ENCODE measurements at places on chromosomes 3 and 15. TPM values are rescaled to one million over a fixed set of nuclear protein-coding genes. Genes with fewer than 3 reads are reported as not detected.

- H3K4me3 ChIP-seq = no peak overlapping the region
- no peak overlapping the region for H3K27ac ChIP-seq
- H3K4me1 ChIP-seq = no peaks in the 10 kb centered on the region
These were observed 106.5 kb downstream of the NR2E3 start for GRCh38 chr15:71916834-71917233.

DNA sequence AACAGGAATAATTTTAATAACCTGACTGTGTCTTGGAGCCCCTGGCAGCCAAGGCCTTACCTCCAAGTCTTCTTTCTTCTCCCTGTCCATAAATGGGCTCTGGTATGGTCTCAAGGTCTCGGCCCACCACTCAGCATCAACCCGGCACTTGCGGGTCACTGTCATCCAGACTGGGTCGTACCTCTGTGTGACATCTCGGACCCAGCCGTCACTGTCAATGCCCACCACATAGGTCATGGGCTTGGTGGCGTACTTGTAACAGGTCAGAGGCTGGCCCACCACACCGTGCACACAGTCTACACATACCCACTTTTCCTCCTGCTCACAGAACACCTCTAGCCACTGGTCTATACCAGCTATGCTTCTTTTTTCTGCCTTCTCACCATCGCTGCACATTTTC lies 20.4 kb downstream of the XPC start:
- H3K4me1 ChIP-seq = no peaks in the 10 kb centered on the region
- H3K4me3 ChIP-seq = no peak overlapping the region
- H3K27me3 ChIP-seq = no peaks in the 10 kb centered on the region
- no peak overlapping the region for H3K27ac ChIP-seq
- DNase-seq = no peak

The EXD1 gene
- total RNA-seq = not detected

The GRM7 gene
- total RNA-seq = not detected

The VIPR1 gene
- not detected for total RNA-seq

DNA sequence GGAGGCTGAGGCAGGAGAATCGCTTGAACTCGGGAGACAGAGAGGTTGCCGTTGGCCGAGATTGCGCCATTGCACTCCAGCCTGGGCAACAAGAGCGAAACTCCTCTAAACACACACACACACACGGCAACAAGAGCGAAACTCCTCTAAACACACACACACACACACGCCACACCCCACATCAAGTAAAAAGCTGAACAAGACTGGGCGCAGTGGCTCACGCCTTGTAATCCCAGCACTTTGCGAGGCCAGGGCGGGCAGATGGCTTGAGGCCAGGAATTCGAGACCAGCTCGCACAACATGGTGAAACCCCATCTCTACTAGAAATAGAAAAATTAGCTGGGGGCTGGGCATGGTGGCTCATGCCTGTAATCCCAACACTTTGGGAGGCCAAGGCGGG lies 49.0 kb downstream of the HOMER2 start:
- H3K36me3 ChIP-seq = no peaks in the 10 kb centered on the region
- DNase-seq = no peak
- H3K27me3 ChIP-seq = no peaks in the 10 kb centered on the region
- no peak overlapping the region for H3K4me3 ChIP-seq
- H3K4me1 ChIP-seq = no peaks in the 10 kb centered on the region
- H3K27ac ChIP-seq = no peak overlapping the region

DNA sequence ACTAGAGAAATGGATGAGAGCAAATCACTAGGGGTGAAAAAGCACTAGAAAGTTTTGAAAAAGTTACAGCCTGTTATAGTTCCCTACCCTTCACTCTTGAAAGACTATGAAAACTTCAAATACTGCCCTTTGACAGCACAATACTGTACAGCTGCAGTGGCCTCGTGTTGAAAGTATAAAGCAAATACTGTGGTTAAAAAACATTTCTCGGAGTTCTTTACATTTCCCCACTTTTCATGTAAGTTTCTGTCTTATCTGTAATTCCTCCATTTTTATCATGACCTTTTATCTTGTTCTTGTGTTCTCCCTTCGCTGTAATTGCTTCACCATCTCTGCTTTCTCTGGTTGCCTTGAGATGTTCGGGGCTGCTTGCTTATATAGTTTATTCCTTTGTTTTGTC lies 423.8 kb upstream of the CFAP20DC start:
- no peak overlapping the region for H3K27ac ChIP-seq
- H3K27me3 ChIP-seq = no peaks in the 10 kb centered on the region
- H3K4me3 ChIP-seq = no peak overlapping the region
- peaks cover 4% of the 10 kb centered on the region for H3K4me1 ChIP-seq
- H3K36me3 ChIP-seq = no peaks in the 10 kb centered on the region
- no peak for DNase-seq

The PLCH1 gene
- total RNA-seq = 0.36 TPM

The PLA2G4F gene
- not detected for total RNA-seq

DNA sequence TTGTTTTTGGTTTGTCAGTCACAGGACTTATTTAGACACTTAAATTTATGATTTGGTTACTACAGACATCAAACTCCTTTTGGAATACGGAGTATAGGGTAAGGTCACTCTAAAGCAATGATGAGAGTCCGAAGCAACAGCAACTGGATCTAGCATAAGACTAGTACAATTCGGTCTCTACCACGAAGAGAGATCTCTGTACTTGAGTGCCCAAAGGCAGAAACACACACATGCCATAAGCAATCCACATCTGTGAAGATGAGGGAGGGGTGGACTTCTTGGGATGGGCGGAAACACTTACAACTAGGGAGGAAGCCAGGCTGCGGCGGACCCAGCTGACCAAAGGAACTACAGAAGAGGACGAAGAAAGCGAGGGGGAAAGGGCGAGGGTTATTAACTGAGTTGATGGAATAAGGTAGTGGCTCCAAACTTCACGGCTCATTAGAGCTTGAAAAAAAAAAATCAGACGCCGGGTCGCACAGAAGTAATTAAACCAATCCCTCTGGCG lies 595 bp downstream of the DPH6 start:
- H3K27ac ChIP-seq = peak overlapping the region; percentile 97
- H3K4me3 ChIP-seq = peak overlapping the region; percentile 88
- H3K4me1 ChIP-seq = peaks cover 29% of the 10 kb centered on the region

DNA sequence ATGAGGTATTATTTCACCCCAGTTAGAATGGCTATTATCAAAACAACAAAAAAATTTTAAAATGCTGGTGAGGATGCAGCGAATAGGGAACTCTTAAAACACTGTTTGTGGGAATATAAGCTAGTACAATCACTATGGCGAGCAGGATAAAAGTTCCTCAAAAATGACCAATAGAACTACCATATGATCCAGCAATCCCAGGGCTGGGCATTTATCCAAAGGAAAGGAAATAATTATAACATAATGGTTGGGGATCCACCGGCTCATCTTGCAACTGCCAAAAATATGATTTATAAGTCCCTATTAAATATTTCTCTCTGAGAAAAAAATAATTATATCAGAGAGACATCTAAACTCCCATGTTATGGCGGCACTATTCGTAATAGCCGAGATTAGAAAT lies 127.6 kb upstream of the MME start:
- H3K4me1 ChIP-seq = no peaks in the 10 kb centered on the region
- no peaks in the 10 kb centered on the region for H3K36me3 ChIP-seq
- no peak overlapping the region for H3K4me3 ChIP-seq
- H3K27me3 ChIP-seq = no peaks in the 10 kb centered on the region

DNA sequence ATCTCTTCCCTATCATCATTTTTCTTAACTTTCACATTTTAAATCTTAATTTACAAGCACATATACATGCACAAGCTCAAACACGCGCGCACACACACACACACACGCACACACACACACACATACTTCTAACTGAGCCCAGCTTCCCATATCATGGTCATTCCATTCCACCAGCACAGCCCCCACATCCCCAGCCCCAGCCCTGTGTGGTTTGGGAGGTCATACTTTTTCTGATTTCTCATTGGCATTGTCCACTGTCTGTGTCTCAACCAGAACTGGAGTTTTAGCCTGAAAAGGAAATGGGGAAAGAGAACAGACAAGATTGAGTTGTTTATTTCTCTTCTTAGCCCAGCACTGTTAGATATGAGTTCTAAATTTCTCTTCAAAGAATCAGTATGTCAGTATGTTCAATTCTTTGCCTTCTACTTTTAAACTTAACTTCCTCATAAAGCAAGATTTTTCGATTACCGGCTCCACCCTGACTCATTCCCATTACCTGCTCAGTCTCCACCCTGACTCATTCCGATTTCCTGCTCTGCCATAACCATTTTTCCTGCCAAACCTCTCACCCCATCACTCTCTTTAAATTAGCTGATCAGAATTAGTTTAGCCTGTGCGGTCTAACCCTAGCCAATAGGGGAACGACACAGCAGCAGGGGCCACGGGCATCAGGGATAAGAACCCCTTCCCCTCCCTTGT lies 6.4 kb downstream of the IQCF1 start:
- no peaks in the 10 kb centered on the region for H3K4me1 ChIP-seq
- no peaks in the 10 kb centered on the region for H3K36me3 ChIP-seq
- no peak overlapping the region for H3K27ac ChIP-seq
- H3K27me3 ChIP-seq = no peaks in the 10 kb centered on the region
- DNase-seq = no peak
- no peak overlapping the region for H3K4me3 ChIP-seq

DNA sequence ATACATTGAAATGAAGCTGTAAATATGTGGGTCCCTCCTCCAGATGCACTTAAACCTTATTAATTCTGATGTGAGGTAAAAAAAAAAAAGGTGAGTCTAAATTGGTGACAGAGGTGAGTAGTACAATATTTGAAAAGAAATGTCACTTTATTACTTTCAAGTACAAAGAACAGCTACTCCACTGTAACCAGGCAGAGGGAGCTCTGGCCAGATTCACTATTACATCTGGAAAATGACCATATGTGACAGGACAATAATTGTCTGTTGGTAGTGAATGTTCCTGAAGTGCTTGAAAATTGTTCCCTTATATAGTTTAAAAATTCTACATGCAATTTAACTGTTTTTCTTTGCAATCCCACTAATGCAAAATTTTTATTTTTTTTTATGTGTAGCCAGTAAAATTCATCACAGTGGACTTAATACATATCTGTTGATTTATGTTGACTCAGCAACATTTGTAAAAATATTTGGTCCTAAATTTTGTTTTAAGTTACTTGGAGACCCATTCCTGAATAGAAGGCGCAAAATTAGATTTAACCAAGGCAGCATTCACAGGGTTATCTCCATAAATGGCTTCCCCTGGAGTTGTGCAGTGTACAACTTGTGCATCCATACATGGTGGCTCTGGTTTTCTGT lies 231.9 kb upstream of the TBC1D5 start:
- H3K4me3 ChIP-seq = no peak overlapping the region
- H3K4me1 ChIP-seq = no peaks in the 10 kb centered on the region
- H3K27me3 ChIP-seq = no peaks in the 10 kb centered on the region
- DNase-seq = no peak

The SMARCC1 gene
- 46.3 TPM for total RNA-seq

GRCh38 chr3:194824100-194824499 lies 138.4 kb downstream of the FAM43A start:
- H3K36me3 ChIP-seq = no peaks in the 10 kb centered on the region
- H3K27me3 ChIP-seq = peaks cover 15% of the 10 kb centered on the region
- no peak for DNase-seq
- peaks cover 19% of the 10 kb centered on the region for H3K4me1 ChIP-seq

GRCh38 chr3:31189330-31189729 lies 294.9 kb upstream of the GADL1 start:
- H3K27me3 ChIP-seq = no peaks in the 10 kb centered on the region
- no peak for DNase-seq
- H3K27ac ChIP-seq = no peak overlapping the region
- no peak overlapping the region for H3K4me3 ChIP-seq
- H3K36me3 ChIP-seq = no peaks in the 10 kb centered on the region

GRCh38 chr15:101694261-101694660 lies 30.0 kb downstream of the TARS3 start:
- H3K27ac ChIP-seq = no peak overlapping the region
- no peaks in the 10 kb centered on the region for H3K27me3 ChIP-seq
- no peak for DNase-seq
- no peaks in the 10 kb centered on the region for H3K4me1 ChIP-seq

The CLDN1 gene
- 1.1 TPM for total RNA-seq

The CHDH gene
- total RNA-seq = 0.88 TPM

- no peaks in the 10 kb centered on the region for H3K36me3 ChIP-seq
- H3K4me1 ChIP-seq = no peaks in the 10 kb centered on the region
- no peaks in the 10 kb centered on the region for H3K27me3 ChIP-seq
- no peak overlapping the region for H3K27ac ChIP-seq
- no peak overlapping the region for H3K4me3 ChIP-seq
These were observed 277.9 kb upstream of the RARB start for GRCh38 chr3:25150199-25150598.

DNA sequence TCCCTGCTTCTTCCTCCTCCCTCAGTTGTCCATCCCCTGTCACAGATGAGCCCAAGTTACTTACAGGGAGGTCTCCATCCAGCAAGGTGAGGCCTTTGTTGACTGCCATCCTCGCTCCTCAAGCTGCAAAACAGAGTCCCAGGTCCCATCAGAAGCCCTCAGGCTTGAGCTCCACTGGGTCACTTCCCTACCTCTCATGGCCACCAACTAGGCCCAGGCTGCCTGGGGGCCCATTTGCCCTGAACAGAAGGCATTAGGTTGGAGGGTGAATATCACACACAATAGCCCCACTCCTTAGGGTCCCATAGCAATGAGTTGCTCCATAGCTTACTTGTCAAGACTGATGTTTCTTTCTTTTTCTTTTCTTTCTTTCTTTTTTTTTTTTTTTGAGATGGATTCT lies 1.8 kb downstream of the PLIN1 start:
- H3K27ac ChIP-seq = no peak overlapping the region
- peaks cover 20% of the 10 kb centered on the region for H3K4me1 ChIP-seq
- no peaks in the 10 kb centered on the region for H3K36me3 ChIP-seq

DNA sequence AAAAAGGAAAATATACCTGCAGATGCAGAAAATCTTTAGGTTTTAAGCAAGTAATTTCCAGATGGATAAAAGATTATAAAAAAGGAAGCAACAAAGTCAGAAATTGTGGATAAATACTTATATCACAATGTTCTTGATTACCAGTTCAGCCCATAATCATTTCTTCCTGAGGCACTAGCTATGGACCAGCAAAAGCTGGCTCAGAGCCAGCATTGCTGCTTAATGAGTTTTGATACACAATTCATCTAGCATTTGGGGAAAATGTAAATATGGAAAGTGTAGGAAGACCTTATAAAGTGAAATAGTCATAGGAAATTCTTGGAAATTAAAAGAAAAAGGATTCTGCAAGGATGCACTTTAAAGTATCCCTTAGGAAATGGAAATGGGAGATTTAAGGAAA lies 168.3 kb upstream of the GBE1 start:
- H3K4me3 ChIP-seq = no peak overlapping the region
- H3K27ac ChIP-seq = no peak overlapping the region

DNA sequence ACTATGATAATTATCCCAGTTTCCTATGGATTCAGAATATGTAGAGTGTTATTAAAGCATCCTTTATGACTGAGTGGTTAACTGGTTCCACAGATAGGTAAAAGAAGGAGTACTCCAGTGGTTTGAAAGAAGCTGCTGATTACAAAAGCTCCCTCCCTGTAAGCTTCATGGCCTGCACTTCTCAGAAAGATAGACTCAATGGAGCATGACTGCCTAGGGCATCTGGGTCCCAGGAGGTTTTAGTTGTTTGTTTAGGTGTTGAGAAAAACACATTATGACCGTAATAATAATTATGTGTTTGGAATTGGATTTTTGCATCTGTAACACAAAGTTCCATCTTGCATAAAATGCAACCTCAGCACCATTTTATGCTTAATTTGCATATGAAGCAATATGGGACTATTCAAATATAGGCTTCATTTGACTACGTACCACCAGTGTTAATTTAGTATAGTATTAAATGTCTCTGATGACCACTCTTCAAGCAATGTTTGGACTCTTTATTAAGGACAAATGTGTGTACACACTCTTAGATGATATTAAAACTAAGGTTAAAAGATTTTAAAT lies 121.1 kb downstream of the ROBO2 start:
- DNase-seq = no peak
- no peak overlapping the region for H3K4me3 ChIP-seq
- no peak overlapping the region for H3K27ac ChIP-seq
- no peaks in the 10 kb centered on the region for H3K27me3 ChIP-seq
- no peaks in the 10 kb centered on the region for H3K36me3 ChIP-seq
- H3K4me1 ChIP-seq = no peaks in the 10 kb centered on the region

Data from osteoblast (primary cell).